Right ventricle myocardium superior (tissue), 1 donor: ENCODE measurements at places on chromosomes 5 and 9. TPM values are rescaled to one million over a fixed set of nuclear protein-coding genes. Genes with fewer than 3 reads are reported as not detected.

The CARD9 gene
- 0.78 TPM for total RNA-seq

The PCA3 gene
- total RNA-seq: not detected

The TCF7 gene
- total RNA-seq: 2.2 TPM

The UGT3A2 gene
- not detected for total RNA-seq

The SLC6A19 gene
- not detected for total RNA-seq

The TMEM215 gene
- total RNA-seq: not detected

The CDC20B gene
- total RNA-seq: not detected

The BICD2 gene
- 33.2 TPM for total RNA-seq

The ADRB2 gene
- 5.6 TPM for total RNA-seq

The FAT2 gene
- total RNA-seq: not detected

The WDR38 gene
- total RNA-seq: not detected

The PCDHB4 gene
- 1.7 TPM for total RNA-seq

The ROPN1L gene
- total RNA-seq: not detected

The CBY3 gene
- not detected for total RNA-seq

The AMBP gene
- total RNA-seq: 0.51 TPM

The SLC46A2 gene
- not detected for total RNA-seq
